ENCODE measurements at places on chromosomes 1 and 21.

DNA sequence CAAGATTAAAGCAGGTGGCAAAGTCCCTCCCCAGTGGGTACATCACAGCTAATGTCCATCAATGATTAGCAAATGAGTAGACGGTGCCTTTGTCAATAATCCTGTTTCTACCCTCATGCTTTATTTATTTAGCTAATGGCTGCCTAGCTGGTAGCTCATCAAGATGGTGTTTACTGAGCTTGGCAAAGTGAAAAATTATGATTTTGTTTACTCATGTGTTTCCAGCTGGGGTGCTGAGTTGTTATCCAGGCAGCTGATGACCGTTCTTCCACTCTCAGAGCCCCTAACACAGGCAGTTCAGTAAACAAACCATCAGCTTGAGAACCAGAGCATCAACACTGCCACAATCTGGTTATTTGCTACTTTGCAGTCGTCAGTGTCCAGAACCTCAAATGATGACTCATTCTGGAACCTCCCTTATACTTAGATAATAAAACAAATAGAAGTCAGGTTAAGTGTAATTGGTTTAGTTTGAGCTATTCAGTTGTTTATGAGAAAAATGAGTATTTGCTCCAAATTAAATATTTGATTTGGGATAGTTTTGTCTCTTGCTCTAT is 163.9 kb downstream of the ST6GALNAC5 start:
- DNase-seq, result peak; percentile 67

GRCh38 chr1:208628022-208628914 is 384.1 kb upstream of the PLXNA2 start:
- no peak for DNase-seq

DNA sequence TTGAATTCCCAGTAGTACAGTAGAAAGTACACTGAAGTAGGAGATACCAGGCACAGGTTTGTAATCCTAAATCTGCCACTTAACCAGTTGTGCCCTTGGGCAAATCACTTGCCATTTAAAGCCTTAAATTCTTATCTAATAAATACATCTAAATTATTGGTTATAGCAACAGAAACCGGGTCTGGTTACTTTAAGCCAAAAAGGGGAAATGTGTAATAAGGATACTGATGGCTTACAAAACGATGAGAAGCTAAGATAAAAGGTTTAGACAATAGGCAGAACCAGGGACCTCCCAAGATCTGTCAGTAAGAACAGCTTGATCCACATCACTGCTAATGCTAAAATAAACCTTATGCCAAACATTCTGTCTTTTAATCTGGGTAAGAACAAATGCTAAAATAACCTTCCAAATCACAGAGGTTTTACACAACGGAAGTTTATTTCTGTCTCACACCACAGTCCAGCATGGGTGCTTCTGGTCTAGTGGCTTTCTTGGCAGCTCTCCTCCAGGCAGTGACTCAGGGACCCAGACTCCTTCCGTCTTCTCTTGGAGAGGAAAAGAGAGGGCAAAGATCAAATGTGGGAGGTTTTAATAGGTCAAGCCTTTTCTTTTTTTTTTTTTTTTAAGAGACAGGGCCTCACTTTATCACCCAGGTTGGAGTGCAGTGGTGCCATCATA is 16.5 kb upstream of the ZMYM1 start:
- no peak for DNase-seq

- peak; percentile 78 for DNase-seq
Measured at GRCh38 chr1:10644307-10645128, 151.9 kb downstream of the CASZ1 start.

All from epithelial cell of esophagus (primary cell).